DMS153 (cell line): ENCODE measurements at places on chromosomes 16 and 17.

- peak; percentile 72 for DNase-seq
These were observed 23.0 kb upstream of the EIF1 start for GRCh38 chr17:41665566-41666236.

GRCh38 chr17:42273474-42274252, 2.5 kb downstream of the STAT5B start:
- DNase-seq = no peak

GRCh38 chr17:72077326-72077960, 43.4 kb upstream of the SOX9 start:
- DNase-seq = no peak

DNA sequence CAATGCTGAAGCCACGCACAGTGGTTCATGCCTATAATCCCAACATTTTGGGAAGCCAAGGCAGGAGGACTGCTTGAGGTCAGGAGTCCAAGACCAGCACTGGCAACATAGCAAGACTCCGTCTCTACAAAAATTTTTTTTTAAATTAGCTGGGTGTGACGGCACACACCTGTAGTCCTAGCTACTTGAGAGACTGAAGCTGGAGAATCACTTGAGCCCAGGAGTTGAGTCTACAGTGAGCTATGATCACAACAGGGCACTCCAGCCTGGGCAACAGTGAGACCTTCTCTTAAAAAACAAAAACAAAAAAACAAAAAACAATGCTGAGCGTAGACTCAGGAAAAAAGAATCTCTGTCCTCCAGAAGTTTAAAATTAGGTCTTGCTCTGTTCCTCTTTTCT, 6.1 kb downstream of the GNA13 start:
- no peak for DNase-seq

DNA sequence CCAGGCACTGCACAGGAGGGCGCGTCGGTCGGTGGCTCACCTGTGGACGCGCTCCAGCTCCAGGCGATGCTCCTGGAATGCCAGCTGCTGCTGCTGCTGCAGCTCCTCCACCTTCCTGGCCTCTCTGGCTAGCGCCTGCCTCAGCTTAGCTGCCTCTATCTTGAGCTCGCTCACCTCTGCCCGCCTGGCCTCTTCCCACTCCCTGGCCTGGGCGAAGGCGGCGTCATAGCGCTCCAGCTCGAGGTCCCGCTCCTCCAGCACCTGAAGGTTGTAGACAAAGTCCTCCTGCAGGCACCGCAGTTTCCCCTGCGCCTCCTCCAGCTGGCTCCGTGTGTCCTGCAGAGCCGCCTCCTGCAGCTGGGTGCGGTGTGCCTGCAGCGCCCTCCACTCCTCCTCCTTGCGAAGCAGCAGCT, 11.1 kb downstream of the CCDC57 start:
- peak; percentile 28 for DNase-seq

DNA sequence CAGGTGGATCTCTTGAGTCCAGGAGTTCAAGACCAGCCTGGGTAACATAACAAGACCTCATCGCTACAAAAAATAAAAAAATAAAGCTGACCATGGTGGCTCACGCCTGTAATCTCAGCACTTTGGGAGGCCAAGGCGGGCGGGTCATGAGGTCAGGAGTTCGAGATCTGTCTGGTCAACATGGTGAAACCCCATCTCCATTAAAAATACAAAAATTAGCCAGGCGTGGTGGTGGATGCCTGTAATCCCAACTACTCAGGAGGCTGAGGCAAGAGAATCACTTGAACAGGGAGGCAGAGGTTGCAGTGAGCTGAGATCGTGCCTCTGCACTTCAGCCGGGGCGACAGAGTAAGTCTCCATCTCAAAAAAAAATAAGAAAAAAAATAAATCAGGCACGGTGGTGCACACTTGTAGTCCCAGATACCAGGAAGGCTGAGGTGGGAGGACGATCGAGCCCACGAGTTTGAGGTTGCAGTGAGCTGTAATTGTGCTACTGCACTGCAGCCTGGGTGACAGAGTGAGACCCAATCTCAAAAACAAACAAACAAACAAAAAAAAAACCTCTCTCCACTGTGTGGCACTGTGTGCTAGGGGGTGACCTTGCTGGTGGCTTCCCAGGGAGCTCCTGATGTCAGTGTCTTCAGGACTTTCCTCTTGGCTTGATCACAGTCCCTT, 19.8 kb upstream of the MAPK3 start:
- peak; percentile 8 for DNase-seq

DNA sequence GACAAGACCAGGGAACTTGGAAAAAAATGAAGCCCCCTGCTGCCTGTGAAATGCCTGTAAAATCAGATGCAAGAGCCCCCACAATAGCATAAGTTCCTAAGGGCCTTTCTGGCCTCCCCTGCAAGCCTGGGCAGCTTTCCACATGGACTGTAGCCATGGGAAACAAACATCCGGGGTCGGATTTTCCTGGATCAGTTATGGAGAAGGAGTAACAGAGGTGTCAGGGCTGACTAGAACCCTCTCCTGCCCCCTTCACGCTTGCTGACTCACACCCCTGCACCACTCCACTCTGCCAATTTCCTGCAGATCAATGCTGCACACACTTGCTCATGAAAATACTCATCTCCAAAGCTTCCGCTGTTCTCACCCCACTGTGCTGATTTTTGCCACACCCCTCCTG, 258.6 kb downstream of the CBLN1 start:
- peak; percentile 19 for DNase-seq

DNA sequence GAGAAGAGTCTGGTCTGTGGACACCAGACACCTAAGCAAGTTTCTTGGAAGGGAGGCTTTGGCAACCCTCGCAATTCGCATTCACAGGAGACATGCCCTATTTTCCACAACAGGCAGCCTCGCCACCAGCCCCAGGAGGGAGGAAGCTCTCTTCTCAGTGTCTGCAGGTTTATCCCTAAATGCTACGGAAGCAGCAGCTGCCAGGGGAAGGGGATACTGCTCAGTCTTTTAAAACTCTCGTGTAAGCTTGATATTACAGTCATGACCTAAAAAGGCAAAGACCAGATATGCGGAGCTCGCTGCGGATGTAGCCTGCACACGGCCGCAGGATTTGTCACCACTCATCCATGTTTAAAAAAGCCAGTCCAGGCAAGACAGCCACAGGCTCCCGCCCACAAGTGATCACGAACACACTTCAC, 159.2 kb upstream of the RPH3AL start:
- no peak for DNase-seq

DNA sequence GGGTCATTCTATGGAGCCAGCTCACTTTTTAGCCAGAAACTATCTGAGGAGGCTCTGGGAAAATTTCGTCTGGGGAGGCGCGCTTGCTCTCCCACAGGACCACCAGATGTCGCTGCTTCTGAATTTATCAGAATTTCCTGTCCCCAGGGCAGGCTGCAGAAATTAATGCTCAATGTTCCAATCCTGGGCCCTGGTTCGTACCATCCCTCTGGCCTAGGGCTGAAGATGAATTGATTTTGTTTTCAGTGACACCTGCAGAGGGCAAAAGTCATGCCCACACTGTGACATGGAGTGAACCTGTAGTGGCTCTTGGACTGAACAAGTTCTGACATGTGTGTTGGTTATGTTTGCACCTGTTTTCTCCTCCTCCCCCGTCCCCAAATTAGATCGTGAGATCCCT, 482.6 kb downstream of the NPIPA7 start:
- peak; percentile 30 for DNase-seq

DNA sequence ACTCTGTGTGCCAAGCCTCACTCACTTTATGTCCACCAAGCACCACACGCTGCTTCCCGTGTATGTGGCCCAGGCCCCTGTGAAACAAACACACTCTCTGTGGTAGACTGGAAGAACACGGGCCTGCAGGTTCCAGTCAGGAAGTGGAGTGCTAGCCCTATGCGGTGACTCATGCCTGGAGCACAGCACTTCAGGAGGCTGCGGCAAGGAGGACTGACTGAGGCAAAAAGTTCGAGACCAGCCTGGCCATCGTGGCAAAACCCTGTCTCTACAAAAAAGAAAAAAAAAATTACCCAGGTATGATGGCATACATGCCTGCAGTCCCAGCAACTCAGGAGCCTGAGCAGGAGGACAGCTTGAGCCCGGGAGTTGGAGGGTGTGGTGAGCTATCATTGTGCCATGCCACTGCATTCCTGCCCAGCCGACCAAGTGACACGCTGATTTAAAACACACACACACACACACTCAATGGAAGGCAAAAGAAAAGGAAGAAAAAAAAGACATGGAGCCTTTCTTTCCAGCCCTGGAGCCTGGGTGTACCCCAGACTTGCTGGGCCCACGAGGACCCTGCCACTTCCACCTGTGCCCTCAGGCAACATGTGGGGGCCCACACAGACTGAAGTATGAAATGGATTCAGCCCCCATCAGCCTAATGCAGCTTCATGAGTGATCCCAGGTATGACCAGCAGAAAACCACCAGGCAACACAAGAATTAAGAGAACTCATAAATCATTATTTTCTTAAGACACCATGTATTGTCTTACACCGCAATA, 126.6 kb downstream of the ANKRD11 start:
- no peak for DNase-seq

DNA sequence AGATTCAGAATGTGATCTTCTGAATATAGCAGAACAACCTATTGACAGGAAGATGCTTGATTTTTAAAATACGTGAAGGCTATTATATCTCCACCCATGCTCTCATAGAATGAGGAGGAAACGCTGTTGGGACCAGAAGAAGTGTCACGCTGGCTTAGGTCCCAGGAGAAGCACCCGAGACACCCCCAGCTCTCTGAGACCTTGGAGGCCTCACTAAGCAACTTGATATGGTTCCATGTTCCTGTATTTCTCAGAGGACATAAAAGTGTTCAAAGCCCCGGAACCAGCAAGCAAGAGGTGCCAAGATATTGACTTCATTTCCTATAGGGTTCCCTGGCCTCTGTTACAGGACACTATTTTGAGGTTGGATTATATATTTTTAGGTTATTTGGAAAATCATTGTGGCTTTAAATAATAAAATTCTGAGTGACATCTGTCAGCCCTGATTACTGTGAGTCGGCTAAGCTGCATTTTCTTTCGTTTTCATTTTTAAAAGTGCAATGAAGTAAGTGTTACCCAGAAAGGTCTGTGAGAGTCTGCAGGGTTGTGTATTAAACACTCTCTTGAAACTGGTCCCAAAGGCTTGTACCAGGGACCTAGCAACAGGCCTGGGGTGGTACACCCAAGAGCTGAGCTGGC, 400.0 kb downstream of the SOX9 start:
- no peak for DNase-seq

DNA sequence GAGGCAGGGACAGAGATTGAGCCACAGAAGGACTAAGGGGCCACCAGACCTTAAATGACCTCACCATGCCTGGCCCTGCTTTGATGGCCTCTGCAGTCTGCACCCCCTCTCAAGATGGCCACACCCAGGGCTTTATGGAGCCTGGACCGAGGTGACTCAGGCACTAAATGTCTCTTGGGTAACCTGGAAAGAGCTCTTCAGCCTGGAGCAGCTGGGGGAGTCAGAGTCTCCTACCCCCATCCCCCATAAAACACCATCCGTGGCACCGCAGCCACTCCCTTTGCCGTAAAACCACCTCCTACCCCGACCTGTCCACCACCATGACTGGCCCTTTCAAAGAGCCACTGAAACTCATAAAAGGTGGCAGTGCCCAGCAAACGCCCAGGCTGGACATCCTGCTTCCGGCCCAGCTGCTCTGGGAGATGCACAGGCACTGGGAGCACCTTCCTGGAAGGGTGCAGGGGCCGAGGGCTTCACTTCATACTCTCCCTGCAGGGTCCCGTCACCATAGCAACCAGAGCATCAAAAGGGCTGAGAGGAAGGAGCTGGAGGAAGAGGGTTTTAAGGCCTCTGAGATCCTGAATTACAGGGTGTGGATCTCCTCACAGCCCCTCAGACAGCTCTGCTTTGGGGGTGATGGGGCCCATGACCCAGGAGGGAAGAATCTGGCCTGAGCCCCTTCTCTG, 22.3 kb downstream of the FOXN1 start:
- no peak for DNase-seq

DNA sequence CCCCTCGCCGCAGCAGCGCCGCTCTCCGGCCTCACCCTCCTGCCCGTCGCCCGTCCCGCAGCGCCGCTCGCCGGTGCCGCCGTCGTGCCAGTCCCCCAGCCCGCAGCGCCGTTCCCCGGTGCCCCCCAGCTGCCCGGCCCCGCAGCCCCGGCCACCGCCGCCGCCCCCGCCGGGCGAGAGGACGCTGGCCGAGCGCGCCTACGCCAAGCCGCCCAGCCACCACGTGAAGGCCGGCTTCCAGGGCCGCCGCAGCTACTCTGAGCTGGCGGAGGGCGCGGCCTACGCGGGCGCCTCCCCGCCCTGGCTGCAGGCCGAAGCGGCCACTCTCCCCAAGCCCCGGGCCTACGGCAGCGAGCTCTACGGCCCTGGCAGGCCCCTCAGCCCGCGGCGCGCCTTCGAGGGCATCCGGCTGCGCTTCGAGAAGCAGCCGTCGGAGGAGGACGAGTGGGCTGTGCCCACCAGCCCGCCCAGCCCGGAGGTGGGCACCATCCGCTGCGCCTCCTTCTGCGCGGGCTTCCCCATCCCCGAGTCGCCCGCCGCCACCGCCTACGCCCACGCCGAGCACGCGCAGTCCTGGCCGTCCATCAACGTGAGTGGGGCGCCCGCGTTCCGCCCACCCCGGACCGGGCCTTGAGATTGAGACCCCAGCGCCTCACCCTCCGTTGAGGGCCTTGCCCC, 15.0 kb downstream of the TBKBP1 start:
- DNase-seq = no peak

- DNase-seq = no peak
These were observed 645.1 kb downstream of the KCNJ18 start for GRCh38 chr17:22337467-22337866.

- no peak for DNase-seq
These were observed 59.8 kb upstream of the RPH3AL start for GRCh38 chr17:412211-413015.

DNA sequence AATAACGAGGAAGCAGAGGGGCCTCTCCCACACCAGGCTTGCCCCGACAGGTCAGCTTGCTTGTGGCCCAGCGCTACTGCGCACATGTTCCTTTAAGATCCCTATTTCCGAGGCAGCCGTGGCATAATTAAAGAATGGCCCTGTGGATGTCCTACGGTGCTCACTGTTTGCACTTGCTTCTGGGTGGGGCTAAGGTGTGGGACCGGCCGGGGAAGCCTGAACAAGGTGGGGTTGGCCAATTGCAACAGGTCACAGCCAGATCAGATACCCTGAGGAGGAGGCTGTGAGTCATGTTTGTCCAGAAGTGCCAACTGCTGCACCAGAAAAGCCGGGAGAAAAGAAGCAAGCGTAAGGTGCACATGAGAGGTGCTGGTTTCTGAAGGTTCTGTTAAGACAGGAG, 158.5 kb upstream of the CACNG5 start:
- peak; percentile 70 for DNase-seq

DNA sequence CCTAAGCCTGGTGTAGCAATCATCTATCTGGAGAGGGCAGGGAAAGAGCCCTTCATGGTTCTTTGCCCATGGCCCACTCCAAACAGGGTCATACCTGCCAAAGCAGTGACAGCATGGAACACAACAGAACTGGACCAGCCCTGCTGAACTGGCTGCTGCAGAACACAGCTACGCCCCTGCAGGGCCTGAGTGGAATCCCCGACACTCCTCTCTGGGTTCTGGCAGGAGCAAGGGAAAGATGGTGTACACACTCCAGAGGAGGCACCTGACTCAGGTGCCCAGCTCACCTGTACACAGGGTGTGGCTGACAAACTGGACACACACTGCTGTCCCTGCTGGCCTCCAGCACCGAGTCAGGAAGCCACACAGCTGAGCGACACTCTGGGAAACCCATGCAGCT, 19.8 kb downstream of the MIEF2 start:
- DNase-seq = no peak
